Cortex of kidney (tissue), 1 donor: ENCODE measurements at places on chromosomes 16 and 17.

GRCh38 chr17:52790359-52790955 is 631.9 kb upstream of the CA10 start:
- no peak for DNase-seq

GRCh38 chr16:80500961-80501525 is 39.8 kb upstream of the DYNLRB2 start:
- no peak for DNase-seq

DNA sequence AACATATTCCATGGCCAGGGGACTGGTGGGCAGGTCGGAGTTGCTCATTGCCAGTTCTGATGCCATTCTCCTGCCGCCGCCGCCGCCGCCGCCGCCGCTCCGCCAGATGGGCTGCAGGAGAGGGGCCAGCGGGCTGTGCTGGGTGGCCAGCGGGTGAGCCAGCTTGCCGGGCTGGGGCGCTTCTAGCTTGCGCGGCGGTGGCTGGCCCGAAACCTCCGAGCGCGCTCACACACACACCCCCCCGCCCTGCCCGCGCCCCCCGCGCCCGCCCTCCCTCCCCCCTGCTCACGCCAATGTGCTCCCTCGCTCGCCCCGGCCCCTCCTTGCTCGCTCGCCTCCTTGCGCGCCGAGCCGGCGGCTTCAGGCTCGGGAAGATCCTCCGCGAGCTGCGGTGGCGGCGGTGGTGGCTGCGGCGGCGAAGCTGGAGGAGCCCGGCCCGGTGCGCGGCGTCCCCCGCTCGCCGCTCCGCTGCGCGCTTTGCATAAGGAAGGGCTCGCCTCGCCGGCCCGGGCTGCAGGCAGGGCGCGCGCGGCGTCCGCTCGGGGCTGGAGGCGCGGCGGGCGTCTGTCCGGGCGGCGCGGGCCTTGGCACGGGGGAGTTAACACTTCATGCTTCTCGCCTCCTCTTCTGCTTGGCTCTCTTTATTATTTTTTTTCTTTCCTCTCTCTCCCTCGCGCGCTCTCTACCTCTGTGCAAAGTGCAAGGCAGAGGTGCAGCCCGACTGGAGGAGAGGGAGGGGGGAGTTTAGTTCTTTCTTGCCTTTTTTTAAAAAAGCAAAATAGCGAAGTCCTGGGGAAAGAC is 500 bp downstream of the MAF start:
- no peak for DNase-seq

GRCh38 chr16:49857423-49858181 is 1.7 kb upstream of the ZNF423 start:
- no peak for DNase-seq

DNA sequence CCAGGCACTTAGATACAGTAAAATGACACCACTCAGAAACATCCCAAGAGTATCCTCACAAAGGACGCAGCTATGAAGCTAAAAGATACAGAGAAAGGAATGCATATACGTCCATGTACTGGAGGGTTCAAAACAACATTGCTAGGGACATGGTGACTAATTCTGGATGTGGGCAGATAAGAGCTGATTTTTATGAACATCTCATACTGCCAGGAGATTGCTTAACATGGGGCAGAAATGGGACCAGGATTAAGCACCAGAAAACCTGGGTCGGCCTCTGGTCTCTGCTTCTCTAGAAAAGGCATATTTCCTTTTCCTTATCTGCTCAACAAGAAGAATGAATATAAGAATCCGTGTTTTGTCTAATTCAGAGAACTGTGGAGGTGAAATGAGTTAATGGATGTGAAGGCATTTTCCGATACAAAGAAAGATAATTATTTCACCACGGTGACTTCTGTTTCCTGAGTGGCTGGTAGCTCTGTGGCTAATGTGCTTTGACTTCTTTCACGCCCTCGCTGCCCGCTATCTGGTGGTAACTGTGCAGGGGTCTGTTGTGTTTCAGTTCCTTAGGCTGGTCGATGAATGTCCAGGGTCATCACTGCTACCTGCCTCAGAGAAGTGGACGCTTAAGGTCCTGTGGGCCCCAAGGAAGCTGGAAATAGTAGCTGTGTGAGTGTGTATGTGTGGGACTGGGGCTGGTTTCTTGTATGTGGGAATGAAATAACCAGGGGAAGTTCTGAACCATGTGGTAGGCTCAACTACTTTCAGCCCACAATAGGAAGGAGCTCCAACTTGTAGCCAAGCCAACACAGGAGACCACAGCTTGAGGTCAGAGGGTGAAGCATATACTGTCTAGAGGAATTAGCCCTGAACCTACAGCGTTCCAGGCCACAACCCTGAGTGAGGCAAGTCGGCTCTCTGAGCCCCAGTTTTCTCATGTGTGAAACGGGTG is 15.8 kb upstream of the CCL5 start:
- no peak for DNase-seq

DNA sequence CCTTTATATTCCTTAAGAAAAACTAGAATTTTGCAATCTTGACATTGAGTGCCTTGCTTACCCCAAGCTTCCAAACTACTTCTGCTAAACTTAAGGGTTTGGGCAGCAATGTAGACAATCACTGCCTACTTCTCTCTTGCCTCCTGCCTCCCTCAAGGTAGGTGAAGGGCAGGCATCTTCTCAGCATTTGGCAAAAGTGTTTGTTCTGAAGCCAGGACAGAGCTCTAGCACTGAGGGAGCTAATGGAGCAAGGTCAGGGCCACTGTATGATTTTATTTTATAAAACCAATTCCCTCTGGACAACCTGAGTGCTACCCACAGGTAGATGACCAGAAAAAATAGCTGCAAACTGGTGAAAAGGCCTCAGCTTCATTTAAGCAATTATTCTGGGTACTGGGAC is 111.8 kb downstream of the IRX3 start:
- DNase-seq: no peak
